Myocyte (in vitro differentiated cells): ENCODE measurements at places on chromosomes 4 and X.

DNA sequence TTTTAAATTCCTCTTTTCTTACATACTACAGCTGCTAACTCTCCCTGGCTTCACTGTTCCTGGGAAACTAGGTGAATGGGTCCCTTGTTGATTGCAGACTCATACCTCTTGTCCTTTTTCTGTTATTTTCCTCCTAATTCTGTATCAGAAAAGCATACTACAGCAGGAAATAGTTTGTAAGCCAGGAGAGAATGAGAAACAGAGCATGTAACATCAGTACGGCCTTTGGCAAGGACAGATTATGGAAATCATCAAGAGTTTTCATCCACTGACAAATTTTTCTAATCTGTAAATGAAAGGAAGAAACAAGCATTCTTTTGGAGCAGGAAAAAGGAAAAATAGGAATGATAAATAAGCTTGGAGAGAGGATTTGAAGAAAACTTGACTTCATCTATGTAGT, 239.2 kb downstream of the ANTXR2 start:
- no peak for DNase-seq

GRCh38 chr4:141711211-141711610, 74.8 kb downstream of the IL15 start:
- DNase-seq, result peak; percentile 37

GRCh38 chr4:70945046-70945445, 42.9 kb downstream of the MOB1B start:
- no peak for DNase-seq

- peak; percentile 41 for DNase-seq
These were observed 142.3 kb upstream of the F9 start for GRCh38 chrX:139388254-139388653.

DNA sequence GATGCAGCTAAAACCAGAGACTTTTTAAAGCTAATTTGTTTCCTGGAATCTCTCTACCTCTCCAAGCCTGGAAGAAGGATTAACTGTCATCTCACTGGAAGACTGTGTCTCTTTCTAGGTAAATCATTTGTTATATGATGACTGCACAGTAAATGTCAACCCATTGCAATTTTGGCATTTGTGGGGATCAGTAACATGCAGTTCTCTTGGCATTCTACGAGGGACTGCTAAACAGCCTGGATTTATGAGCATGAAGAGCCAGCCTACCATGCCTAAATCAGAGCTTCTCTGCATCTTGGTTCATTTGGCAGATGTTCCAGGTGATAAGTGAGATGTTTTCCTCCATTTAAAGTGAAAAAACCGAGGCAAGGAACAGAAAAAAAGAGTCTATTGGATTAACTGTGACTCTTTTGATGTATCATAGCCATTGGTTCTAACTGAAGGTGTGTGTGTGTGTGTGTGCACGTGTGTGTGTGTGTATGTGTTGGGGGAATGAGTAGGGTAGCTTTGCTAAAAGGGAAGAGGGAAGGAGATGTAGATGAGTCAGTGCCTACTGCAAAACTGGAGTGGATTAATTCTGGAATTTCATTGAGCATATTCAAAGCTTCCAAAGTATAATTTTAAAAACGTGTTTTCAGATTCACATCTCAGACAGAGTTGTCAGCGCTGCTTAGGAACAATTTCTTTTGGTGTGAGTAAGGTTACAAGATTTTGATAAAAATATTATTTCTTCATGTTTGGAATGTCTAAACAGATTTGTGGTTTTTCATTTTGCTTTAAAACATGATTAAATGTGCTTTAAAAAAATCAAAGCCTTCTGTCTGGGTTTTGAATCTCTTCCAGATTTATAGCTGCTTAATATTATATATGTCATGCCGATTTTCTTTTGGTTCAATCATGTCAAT, 123.2 kb upstream of the LNX1 start:
- peak; percentile 38 for DNase-seq
